ENCODE measurements at places on chromosomes 11 and 22.

DNA sequence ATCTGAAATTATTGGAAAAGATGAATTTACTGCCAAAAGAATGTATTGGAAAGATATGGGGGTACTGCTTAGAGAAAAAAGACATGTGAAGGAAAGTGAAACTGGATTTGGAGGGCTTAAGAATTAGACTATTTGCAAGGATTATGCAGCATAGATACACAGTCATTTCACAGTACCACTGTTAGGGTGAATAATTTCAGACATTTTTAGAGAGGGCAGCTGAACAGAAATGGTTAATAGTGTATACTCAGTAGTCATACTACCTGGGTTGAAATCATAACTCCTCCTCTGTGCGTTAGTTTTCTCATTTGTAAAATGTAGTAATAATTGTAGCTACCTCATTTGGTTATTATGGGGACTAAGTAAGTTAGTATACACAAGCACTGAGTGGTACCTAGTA is 33.0 kb downstream of the GAS2 start:
- no peak for DNase-seq

DNA sequence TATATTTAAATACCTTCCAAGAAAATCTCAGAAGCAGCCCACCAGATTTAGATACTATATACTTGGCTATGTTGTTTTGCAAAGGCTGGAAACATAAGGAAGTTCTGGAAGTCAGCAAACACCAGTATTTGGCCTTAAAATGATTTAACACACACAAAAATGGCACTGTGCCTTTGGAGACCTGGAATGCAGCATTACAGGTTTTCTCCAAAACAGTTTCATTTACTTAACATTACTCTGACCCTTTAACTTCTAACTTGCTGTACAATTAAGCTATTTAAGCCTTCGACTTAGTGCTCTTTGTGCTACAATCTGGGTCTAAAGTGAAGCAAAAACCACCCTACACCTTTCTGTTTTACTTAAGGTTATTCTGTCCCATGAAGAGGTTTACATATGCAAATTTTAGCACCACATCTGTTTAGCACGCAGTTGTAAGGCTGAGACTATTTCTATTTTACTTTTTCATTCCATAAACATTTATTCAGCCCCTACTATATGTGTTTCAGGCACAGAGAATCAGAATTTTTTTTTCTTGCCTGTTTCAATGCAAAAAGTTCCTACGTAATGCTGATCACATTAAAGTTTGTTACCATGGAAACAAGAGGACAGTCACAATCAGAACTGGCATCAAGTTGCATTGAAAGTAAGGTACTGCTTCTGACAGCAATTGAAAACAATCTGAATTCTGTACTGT is 70.3 kb downstream of the MAML2 start:
- DNase-seq, result no peak

DNA sequence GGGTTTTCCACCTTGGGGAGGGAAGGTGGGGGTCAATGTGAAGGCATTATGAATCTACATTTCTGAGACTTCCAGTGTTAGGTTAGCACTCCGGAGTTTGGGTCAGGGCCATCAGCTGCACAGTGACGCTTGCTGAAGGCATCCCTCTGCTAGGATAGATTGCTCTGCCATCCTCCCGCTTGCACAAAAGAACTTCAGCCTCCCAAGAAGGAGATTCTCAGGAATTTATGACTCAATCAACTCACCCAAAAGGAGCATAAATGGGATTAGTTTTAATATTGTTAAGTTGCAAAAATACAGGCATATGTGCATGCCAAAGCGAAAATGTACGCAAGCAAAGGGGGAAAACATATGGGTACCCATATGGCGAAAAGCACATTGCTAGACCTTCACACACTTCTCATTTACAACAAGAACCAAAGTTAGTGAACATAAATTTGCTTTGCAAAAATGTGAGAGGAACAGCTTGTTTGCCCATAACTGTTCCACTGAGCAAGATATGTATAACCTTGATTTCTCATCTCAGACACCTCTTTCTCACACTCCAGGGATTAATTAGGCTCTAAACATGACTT is 1013.0 kb downstream of the OPCML start:
- DNase-seq, result no peak

DNA sequence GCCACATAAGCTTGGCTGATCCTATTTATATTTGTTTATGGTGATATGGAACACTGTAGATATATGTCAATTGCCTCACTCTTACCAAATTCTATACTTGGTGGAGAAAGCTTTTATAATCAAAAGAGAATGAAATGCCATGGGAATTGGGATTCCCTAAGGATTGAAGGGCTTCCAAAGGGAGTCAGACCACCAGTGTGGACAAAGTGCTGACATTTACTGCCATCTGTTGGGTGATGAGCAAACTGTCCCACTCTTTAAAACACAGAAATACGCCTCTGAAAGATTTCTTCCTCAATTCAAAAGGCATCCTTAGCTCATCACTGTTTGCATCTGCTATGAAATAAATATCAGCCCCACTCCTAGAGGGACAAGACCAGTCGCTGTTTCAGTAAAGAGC is 7.1 kb downstream of the SLC1A2 start:
- no peak for DNase-seq

DNA sequence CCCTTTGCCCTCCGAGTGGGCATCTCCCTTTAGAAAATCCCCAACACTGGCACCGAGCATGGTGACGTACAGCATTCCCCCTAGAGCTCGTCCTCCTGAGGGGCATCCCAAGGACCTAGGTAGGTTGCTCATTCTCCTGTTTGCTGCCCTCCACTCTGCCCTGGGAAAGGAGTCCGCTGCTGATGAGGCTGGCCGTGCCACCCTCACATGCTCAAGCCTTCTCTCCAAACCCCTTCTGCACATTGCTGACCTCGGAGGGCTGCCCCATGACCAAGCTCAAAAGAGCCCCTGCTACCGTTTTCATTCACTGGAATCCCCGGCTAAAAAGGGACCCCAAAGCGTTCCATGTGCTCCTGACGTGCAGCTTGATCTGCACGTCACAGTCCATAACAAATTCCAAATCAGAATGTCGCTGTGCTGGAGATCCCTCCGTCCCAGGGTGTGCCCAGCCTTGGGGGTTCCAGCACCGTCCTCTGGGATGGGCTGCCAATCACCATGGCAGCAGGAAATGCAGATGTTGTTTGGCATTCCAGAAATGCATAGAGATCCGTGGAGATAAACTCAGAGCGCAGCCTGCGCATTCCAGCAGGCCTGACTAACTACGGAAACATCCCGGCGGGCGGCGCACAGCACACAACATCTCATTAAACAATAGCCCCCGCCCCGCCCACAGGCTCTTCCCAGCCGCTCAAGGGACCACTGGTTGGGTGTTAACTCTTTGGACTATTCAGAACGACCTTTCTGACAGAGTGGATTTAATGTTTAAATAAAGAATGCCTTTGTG is 26.3 kb upstream of the GNB1L start:
- DNase-seq, result no peak

DNA sequence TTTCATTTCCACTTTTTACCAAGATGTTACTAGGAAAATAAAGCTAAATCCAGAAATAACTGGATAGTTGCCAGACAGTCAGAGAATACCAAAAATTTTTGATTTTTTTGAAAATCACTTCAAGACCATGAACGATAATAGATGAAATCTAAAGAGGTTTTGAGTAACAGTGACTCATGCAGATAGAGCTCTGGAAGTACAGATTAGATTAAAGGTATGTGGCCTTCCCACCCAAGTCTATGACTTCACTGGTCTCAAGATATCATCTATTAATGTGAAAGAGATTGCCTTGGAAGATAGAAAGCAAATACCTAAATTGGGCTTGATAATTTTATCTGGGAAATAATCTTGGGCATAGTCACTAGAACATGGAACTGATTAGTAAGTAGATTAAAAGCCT is 415.9 kb downstream of the METTL15 start:
- no peak for DNase-seq

DNA sequence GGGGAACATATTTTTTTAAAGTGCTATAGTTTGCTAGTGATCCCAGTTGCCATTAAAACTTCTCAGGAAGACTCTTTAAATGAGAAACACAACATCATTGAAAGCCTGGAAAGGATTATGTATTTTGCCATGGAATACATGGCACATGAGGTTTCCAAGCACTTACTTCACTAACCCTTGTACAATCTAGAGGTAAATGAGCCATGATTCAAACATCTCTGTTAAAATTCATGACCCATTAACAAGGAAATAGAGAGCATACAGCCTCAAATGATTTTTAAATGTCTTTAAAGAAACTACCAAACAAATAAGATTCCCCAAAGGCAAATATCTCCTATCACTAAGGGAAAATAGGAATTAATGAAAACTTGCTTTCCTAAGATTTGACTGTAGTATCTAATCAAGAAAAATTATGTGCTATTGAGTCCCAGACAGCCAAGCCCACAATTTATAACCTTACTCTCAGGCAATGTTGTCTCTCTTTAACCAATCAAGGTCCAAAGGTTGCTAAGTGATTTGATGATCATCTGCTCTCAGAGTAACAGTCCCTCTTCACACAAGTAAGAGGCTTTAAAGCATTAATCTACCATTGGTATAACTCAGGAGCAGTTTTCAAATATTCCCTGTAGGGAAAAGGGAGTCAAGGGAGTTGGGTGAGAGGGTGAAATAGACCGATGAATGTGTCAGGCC is 92.0 kb upstream of the DDI1 start:
- DNase-seq, result no peak

DNA sequence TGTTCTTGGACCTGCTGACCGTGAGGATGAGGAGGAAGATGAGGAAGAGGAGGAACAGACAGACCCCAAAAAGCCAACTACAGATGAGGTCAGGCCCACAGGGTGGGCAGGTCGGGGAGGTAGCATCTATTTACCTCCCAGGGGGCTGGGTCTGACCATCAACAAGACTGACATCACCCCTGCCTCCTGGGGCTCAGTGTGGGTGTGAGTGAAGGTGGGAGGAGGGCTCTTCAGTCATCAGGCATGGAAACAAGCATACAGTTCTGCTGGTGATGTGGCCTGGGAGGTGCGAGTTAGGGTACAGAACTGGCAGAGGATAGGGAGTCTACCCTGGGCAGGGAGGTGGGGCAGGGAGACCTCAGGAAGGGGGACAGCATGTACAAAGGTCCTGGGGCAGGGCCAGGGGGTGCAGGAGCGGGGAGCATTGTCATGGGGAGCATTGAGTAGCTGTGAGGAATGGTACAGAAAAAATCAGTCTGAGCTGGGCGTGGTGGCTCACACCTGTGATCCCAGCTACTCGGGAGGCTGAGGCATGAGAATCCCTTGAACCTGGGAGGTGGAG is 8.9 kb downstream of the PLCB3 start:
- no peak for DNase-seq

DNA sequence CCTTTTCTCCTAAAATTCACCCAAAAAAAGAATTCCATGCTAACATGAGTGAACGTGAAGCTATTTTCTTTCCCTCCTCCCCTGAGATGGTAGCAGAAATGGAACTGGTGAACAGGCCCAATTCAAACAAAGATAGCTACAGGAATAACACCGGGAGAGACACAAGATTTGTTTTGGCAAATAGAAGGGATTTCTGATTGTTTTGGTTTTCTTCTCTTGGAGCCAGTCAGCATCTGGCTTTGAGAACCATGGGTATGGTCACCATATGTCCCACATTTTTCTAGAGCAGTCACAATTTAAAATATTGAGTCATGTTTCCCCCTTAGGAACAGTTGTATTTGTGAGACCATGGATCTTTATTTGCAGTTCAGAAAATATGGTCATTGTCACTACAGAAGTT is 214.1 kb downstream of the FAM76B start:
- no peak for DNase-seq

DNA sequence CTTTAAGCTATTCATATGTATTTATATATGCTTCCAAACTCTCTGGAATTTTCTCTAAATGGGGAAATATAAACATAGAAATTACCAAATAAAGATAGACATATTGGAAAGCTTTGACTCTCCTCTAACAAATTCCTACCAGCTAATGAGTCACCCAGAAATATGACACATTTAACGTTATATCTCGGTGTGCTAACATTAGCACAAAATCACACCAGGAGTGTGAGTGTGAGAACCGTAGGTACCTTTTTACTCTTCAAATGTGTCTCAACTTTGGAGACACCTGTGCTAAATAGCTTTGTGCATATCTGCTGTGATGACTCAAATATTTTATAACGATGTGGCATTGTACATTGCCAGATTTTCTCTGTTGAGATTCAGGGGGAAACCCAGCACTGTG is 714.4 kb downstream of the METTL15 start:
- no peak for DNase-seq

- no peak for DNase-seq
Measured at GRCh38 chr11:66862559-66863037, 5.7 kb downstream of the LRFN4 start.

- no peak for DNase-seq
Measured at GRCh38 chr11:774873-775592, 2.3 kb downstream of the GATD1 start.

DNA sequence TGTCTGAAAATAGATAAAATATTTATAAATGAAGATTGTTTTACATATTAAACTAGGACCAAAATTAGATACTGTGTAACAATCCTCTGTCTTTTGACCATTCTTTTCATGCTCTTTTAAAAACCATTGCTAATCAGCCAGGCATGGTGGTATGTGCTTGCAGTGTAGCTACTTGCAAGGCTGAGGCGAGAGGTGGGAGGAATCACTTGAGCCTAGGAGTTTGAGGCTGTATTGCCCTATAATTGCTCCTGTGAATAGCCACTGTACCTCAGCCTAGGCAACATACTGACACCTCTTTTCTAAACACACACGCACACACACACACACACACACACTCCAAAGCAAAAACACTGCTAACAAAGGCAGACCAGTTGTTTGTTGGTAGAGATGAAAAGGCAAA is 259.2 kb downstream of the JRKL start:
- DNase-seq, result no peak
